ENCODE measurements at places on chromosomes 1 and 21. TPM values are rescaled to one million over a fixed set of nuclear protein-coding genes. Genes with fewer than 3 reads are reported as not detected.

DNA sequence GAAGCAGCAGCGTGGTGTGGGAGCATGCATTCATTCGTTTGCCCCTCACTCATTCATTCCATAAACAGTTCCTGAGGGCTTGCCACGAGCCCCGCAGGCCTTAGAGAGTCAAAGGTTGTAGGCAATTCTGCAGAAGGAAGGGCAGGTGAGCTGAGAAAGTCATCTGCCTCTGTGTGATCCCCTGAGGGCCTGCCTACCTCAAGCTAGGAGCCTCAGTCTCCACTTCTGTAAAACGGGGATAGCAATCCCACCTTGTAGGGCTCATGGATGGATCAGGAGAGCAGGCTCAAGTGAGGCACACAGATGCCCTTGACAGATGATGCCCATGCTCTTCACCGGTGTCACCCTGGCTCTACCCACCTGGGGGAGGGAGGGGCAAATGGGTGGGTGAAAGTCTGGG is 26.6 kb upstream of the ALDH4A1 start:
- no peak for DNase-seq

- DNase-seq, result no peak
Measured at GRCh38 chr1:17653276-17653675, 101.9 kb upstream of the ACTL8 start.

- DNase-seq, result no peak
Measured at GRCh38 chr1:190474010-190474409, 3.7 kb downstream of the BRINP3 start.

DNA sequence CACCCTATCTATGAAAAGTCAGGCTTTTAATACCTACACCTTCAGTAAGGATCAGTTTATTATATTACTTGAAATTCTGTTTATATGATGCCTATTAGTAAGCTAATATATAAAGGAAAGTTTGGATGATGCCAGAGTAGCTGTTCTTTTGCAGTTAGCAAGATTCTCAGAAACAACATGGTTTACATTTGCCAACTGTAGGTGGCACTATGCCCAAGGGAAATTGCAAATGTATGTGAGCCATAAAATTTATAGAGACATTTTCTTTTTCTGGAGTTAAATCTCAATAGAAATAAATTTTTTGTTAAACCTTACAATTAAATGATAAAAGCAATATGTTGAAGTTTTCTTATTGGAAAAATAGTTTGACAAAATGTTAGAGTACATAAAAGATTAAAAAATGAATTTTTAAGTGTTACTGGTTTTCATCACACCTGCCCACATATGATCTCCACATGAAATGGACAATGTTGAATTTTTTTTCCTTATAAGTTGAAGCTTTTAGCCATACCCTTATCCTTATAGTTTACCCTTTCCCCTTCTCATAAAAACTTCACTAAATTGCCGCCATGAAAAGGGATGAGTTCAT is 32.1 kb upstream of the EPHX4 start:
- DNase-seq, result peak; percentile 55

Gene HJV
- not detected for total RNA-seq

GRCh38 chr1:211752317-211752716 is 76.9 kb upstream of the NEK2 start:
- no peak for DNase-seq

- no peak for DNase-seq
Measured at GRCh38 chr1:177891809-177892208, 78.0 kb downstream of the SEC16B start.

Gene ITLN2
- not detected for total RNA-seq

DNA sequence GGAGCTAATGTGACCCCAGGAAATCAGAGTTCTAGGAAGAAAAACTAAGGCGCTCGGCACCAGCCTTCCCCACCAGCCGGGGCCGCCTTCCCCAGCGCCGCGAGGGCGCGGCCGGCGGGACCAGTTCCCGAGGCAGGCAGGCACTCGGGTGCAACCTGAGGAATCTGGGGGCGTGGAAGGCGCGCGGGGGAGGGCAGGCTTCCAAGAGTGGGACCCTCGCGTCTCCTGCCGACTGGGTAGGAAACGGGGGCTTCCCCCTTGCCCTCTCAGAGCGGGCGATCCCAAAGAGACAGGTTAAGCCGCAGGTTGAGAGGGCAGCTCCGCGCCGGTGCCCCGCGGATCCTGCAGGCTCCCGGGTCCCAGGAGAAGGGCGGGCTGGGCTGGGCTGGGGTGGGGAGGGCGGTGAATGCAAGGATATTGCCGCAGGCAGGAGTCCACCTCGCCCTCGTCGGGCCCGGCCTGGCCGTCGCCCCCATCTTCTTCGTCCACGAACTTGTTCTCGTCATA is 431 bp downstream of the ARPC5 start:
- DNase-seq, result no peak

GRCh38 chr1:231395076-231395997 is 26.8 kb downstream of the EGLN1 start:
- no peak for DNase-seq

GRCh38 chr1:44701141-44701573 is 26.6 kb downstream of the ARMH1 start:
- no peak for DNase-seq
